NCI-H446 (cell line): ENCODE measurements at places on chromosomes 6 and 20.
A peak's percentile ranks its signal among the peaks of the same experiment; 100 is the strongest.

DNA sequence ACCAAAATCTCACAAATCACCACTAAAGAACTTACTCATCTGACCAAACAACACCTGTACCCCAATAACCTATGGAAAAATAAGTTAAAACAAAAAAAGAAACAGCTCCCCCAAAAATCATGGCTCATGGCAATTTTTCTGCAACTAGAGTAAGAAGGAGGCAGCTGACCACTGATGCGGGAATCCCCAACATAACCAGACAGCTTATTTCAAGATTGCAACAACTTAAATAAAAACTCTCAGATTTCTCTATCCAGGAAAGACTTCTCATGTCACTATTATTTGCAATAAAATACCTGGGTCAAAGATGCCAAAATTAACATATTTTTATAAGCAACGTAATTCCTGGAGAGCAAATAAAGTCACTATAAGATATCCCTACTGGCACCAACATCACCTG, 128.1 kb upstream of the LY86 start:
- no peak for DNase-seq

- DNase-seq, result no peak
Measured at GRCh38 chr6:46412662-46413061, 78.6 kb downstream of the RCAN2 start.

DNA sequence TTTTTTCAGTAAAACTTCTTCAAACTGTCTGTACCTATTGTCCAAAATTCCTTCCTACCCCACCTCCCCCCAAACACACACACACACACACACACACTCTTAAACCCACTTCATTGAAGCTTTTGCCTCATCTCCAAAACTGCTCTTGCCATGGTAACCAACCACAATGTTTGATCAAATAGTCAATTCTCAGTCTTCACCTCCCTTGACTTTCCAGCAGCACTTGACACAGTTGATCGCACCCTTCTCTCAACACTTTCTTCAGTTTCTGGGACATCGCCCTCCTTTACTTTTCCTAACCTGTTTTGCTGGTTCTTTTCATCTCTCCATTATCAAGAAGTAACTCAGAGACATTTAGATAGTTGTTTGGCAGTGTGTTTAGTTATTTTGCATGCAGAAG, 71.5 kb upstream of the COL21A1 start:
- no peak for DNase-seq

GRCh38 chr6:22363714-22364239, 66.9 kb upstream of the PRL start:
- DNase-seq, result no peak

- no peak for DNase-seq
Measured at GRCh38 chr6:62371453-62372210, 85.6 kb upstream of the KHDRBS2 start.

DNA sequence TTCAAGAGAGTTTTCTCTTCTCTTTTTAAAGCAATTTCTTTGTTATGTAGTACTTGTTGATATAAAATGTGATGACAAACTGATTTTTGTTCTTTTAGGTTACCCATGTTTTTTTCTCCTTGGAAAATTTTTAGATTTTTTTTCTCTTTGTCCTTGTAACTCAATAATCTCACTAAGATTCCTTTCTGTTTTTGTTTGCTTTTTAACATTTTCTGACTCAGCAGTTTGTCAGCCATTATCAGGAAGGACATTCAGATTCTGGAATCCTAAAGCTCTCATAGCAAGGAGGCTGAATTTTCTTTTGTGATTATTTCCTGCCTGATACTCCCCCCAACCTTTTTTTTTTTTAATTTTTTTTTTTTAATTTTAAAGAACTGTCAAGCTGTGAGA, 75.2 kb upstream of the CITED2 start:
- DNase-seq, result no peak

- no peak for DNase-seq
Measured at GRCh38 chr6:49549691-49550491, 577 bp upstream of the C6orf141 start.

DNA sequence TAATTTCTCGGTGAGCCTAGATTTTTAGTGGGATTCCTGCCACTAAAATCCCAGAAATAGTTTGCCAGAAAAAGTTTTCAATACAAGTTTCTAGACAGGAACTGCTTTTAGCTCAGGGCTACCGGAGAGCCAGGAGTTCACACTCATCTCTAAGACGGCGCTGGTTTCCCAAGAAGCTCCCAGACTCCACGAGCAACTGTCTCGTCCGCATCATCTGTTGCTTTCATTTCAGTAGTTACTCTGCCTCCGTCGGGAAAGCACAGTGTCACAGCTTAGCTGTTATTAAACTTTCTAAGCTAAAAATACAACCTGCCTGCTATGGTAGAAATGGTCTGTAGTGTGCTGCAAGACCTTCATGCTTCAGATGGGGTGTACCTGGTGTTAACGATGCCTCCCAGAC, 197.3 kb upstream of the SNX9 start:
- no peak for DNase-seq

GRCh38 chr20:58048096-58048702, 180.3 kb downstream of the ANKRD60 start:
- peak; percentile 90 for DNase-seq

DNA sequence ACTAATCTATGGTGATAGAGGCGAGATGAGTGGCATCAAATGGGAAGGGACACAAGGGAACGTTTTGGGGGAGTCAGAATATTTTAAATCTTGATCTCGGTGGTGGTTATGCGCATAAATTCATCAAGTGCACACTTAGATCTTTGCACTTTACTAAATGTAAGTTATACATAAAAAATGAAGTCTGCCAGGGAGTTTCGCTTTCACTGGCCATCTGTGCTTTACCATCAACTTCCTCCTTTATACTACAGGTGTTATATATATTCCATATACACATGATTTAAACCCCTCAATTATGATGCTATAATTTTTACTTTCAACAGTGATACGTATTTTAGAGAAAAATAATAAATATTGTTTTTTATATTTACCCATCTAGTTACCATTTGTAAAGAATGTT, 97.6 kb upstream of the AKIRIN2 start:
- DNase-seq, result no peak

DNA sequence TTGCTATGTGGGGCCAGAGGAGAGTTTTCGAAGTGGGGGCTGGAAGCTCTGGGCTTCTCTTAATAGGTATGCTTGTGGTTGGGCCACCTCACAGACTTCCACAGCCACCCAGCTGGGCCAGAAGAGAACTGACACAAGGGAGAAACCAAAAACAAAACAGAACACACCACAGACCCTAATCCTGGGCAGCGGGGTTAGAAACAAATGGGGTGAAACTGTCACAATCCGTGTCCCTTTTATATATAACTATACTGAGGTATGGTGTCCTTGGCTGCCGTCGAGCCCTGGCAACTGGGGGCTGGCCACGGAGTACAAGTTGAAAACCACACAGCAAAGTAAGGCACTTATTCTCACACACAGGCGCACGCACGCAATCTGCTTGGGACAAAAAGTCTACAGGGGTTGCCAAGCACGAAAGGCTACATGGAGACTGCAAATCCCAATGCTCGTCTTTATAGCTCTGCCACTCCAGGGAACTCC, 78.3 kb downstream of the TRAM2 start:
- no peak for DNase-seq

DNA sequence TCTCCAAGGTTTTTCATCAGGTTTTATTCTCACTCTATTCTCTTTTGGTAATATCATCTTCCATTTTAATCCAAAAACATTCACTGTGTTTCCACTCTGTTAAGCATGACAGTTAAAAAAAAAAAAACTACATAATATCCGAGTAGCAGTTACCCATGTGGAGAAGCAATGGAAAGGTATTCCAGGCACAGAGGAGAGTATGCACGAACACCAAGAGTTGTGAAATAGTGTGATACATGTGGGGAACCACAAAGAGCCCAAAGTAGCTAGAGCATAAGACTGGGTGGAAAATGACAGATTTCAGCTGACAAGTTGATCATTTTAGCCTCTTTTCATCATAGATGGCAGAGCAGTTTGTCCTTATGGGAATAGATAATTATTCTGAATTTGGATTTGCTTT, 19.9 kb upstream of the FBXL4 start:
- no peak for DNase-seq

DNA sequence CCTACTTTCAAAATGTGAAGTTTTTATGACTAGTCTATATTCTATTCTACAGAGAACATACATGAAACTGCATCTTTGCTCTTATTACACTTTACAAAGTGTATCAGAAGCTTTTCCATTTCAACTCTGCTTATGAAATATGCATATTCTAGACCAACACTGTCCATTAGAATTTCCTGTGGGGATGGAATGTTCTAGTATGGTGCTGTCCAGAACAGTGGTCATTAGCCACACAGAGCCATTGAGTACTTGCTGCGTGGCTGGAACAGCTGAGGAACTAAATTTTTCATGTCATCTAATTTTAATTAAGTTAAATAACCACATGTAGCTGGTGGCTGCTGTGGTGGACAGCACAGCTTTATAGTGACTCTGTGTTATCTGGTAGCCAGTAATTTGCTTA, 105.9 kb upstream of the PDE10A start:
- no peak for DNase-seq

DNA sequence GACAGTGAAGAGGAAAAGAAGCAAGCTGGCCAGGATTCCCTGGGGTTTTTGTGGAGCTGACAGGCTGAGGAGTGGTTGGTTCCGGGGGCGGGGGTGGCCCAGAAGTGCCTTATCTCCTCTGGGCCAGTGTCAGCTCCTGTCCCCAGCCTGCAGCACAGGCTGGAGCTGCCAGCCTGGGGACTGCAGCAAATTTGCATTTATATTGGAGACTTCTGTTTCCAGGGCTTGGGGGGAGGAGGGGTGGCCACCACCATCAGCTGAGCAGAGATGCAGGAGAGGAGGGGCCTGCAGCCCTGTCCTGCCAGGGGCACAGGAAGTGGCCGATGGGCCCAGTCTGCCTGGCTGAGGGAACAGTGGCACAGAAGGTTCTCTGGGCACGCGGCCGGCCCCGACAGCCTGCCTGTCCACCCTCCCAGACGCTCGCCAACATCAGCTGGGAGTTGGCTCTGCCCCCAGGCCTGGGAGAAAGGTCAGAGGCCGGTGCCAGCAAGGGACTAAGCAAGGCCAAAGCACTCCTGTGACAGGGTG, 24.3 kb upstream of the SCRT2 start:
- DNase-seq, result no peak

- peak; percentile 4 for DNase-seq
Measured at GRCh38 chr20:5393218-5393870, 76.6 kb upstream of the PROKR2 start.

GRCh38 chr6:130716466-130716865, 110.7 kb upstream of the SMLR1 start:
- no peak for DNase-seq

DNA sequence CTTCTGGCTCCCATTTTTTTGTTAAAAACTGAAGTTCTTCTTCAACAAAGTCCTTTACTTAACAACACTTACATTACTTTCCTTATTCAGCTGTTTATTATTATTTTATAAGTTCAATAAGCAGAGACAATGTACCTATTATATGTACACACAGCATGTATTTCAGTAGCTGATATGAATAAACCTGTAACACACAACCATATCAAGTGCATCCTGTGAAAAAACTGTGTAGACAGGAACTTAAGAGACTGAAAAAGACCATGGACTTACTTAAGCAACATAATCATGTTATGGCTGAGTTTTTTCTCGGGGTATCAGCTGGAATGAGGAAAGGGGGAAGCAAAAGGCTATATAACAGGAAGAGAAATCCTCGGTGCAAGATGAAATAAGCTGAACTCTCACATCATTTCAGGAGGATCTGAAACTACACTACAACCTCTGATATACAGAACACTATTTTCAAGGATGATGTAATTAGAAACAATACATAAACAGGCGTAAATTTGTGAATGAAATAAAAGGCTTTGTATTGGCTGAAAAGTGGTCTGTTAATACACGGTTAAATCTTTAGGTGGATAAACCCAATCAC, 70.9 kb downstream of the REV3L start:
- no peak for DNase-seq

- DNase-seq, result no peak
Measured at GRCh38 chr6:131398176-131398575, 174.8 kb upstream of the ARG1 start.

DNA sequence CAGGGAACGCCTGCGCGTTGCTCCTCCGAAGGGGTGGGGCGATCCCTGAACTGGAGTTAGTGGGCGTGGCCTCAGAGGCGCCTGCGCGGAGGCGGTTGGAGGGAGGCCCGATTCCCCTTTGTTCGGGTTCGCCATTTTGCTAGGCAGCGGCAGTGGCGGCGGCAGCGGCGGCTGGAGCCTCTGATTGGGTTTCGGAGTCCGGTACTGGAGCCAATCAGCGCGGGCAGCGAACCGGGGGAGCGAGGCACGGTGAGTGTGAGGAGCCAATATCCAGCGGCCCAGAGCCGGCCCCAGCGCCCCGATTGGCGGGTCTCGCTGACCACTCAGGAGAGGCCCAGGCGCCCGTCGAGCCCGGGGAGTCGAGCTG, at the start of gene NFYA:
Gene NFYA (plus strand): TSS at position 139 of the 367 bp plus-strand sequence. CDS start 6,116 bp downstream, outside the sequence.
- DNase-seq, result no peak

- DNase-seq, result no peak
Measured at GRCh38 chr6:118253741-118254140, 294.4 kb upstream of the PLN start.

GRCh38 chr6:136552054-136552453, 1.8 kb upstream of the MAP7 start:
- no peak for DNase-seq

- DNase-seq, result no peak
Measured at GRCh38 chr6:105750089-105750488, 336.0 kb upstream of the PRDM1 start.

DNA sequence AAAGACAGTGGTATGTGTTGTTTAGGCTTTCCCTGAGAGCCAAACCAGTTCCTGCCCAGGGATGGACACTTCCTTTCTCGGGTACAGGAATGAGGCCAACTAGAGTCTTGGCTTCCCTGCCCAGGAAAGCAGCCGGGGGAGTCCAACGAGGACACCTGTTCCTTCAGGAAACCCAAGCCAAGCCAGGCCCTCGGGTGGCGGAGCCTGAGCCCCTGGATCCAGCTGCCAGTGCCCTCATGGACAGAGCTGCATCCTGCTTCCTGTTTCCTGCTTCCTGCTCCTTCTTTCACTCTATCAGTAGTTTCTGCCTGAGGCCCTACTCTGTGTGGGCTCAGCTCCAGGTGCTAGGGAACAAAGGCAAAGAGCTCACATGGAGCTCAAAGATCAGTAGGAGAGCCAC, 7.9 kb upstream of the SIRPA start:
- DNase-seq, result no peak

DNA sequence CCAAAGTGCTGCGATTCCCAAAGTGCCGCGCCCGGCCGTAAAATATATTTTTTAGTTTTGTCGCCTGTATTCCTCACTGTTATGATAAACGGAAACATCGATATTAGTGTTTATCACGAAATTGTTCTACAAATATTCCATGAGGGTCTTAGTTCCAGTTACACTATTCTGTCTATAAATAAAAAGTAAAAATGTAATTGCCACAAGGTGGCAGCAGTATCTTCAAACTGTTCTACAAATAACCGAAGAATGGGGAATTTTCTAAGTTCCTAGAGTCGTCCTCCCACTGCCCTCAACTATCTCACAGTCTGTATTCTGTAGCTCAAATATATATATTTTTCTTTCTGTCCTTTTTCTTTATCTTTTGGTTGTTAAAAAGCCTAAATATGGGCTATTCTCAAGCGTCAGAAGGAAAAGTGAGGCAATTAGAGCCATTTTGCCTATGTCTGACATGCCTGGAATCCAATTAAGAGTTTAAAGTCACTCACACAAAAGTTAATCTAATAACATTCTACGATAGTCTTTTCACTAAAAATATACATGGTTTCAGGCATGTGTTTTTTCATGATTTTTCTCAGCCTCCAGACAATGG, 14.2 kb upstream of the FAM162B start:
- DNase-seq, result no peak

GRCh38 chr6:99219788-99220187, 129.7 kb downstream of the FAXC start:
- no peak for DNase-seq

GRCh38 chr20:13515796-13516558, 122.8 kb downstream of the TASP1 start:
- DNase-seq, result no peak

GRCh38 chr20:47789764-47790579, 4.7 kb upstream of the SULF2 start:
- no peak for DNase-seq
